ENCODE measurements at places on chromosomes 12 and 14. TPM values are rescaled to one million over a fixed set of nuclear protein-coding genes. Genes with fewer than 3 reads are reported as not detected.
A peak's percentile ranks its signal among the peaks of the same experiment; 100 is the strongest.

The PIWIL1 gene
- total RNA-seq = not detected

The BIN2 gene
- 59.1 TPM for total RNA-seq

The TMEM132C gene
- not detected for total RNA-seq

The DPPA3 gene
- total RNA-seq = not detected

The SRP54 gene
- total RNA-seq = 87.7 TPM

The PMCH gene
- total RNA-seq = not detected

The ANO4 gene
- total RNA-seq = not detected

The CATSPERB gene
- total RNA-seq = 0.65 TPM

The TFCP2 gene
- total RNA-seq = 32.0 TPM

The SYT1 gene
- total RNA-seq = not detected

The AQP5 gene
- total RNA-seq = not detected

The OR6C2 gene
- not detected for total RNA-seq

The LBHD2 gene
- not detected for total RNA-seq

GRCh38 chr14:104398656-104399055, 180.9 kb upstream of the C14orf180 start:
- DNase-seq = no peak

GRCh38 chr12:47094804-47095203, 15.0 kb upstream of the AMIGO2 start:
- DNase-seq = no peak

DNA sequence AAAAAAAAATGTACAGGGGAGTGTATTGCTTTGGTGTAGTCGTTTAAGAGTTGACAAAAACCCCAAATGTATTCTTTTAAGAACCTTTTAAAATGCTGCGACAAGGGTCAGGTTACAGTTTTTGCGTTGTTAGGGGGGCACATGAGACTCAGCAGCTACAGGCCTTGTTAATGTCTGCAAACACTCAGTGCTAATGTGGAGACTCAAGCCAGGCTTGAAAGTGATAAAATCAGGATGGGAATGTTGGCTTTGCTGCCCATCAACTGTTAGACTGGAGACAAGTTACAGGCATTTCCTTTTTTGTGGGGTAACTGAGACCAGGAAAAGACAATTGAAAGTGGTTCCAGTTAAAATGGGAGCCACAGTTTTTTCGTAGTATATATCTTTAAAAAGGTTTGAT, 84.8 kb downstream of the PRKCH start:
- DNase-seq = no peak

GRCh38 chr12:117034701-117035151, 64.5 kb downstream of the TESC start:
- no peak for DNase-seq

- no peak for DNase-seq
Observed at GRCh38 chr12:128442096-128442495, 175.1 kb downstream of the TMEM132C start.

GRCh38 chr14:63375769-63376168, 57.0 kb upstream of the GPHB5 start:
- no peak for DNase-seq

DNA sequence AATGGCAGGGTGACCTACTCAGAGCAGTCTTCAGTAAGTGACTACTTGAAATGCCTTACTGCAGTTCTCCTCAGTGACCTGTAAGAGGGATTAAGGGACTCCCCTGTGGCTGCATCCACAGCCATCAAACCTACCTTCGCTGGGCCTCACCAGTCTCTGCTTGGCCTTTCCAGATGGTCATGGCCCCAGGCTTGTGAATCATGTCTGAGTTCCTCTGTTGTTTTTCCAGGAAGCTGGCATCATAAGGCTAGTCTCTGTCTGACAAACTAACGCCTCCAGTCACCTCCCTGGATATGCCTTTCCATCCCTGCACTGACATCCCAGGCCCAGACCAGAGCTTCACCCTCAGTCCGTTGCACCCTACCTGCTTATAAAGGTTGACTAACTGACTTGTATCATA, 14.0 kb downstream of the RNASE2 start:
- DNase-seq = no peak

GRCh38 chr12:1994429-1995143, 9.7 kb downstream of the DCP1B start:
- DNase-seq = no peak

DNA sequence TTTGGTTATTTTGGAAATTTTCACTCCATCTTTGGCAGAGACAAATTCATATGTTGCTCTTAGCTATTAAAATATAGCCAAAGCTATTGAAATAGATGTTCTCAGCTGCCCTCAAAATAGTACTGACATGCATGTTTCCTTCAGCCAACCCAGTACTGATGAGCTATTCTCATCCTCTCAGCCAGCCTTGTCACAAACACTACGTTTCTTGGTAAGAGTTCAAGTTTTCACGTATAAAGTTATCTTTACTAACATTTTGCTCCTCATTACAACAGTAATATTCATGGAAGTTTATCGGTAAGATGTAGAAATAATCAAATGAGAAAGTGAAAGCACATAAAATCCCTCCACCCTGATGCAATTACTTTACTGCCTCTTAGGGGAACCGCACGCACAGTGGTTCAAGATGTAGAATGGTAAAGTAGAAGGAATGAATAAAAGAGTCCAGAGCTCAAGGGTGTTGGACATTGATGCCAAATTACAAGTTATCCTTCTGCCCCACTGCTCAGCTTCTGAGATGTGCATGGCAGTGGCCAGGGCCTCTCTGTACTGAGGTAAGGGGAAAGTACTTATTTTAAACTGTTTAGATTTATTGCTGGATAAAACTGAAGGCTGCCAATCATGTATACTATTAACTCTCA, 20.7 kb downstream of the GCH1 start:
- DNase-seq = peak; percentile 44

DNA sequence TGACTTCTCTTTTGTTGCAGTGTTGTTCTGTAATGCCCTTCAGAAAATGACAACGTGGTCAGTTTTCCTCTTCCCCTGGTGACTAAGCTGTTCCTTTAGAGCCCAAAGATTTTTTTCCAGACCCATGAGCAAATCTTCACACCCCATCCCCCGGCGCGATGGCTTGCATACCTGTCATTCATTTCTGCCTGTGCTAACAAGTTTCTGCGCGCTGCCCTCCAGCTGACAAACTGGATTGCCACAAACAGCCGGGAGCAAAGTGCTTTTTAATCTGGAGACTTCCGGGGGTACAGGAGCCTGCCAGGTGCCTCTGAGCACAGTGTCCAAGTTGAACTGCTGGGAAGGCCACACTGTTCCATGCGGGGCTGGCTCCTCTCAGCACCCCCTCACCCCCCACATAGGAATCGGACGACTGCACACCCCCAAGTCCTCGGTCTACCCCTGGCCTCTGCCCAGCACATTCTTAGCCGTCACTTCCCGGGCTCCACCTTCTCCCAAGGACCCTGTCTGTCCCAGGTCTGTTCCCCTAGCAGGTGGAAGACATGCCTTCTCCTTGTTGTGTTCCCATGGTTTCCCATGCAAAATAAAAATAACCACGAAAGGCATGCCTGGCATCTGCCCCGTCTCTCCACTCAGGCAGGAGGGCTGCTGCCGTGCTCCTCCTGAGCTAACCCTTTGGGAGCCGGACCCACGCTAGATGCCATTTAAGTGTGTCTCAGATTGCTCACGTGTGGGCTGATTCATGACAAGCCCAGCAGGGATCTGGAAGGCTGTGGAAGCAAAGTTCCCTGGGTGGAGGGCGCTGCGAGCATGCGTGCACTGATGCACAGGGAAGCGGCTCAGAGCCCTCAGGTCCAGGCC, 14.1 kb downstream of the RILPL1 start:
- peak; percentile 20 for DNase-seq

DNA sequence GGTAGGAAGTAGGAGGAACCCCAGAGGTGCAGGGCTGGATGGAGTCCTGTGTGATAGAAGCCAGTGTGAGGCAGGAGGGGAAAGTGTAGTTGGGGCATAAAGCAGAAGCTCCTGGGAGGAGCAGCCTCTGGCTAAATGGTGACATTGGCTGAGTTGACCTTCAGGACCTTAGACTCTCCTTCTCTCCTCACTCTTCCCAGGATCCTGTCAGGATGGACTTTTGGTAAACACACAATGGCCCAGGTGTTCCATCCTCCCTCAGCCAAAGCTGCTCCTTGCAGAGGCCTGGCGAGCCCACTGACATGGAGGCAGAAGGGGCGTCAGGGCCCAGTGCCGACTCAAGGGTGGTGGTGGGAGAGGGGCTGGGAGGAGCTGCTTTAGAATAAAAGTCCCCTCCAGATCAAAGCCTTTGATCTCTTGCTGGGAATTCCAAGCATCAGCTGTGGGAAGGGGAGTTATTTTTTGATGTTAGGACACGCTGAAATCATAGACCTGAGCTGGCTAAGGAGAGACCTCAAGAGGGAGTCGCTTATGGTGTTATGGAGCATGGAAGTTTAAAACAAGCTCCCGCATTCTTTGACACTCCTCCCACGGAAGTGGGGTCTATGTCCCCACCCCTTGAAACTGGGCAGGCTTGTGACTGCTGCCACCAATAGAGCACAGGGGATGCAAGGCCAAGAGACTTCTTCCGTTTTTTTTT, 44.1 kb downstream of the SMIM41 start:
- DNase-seq = no peak

DNA sequence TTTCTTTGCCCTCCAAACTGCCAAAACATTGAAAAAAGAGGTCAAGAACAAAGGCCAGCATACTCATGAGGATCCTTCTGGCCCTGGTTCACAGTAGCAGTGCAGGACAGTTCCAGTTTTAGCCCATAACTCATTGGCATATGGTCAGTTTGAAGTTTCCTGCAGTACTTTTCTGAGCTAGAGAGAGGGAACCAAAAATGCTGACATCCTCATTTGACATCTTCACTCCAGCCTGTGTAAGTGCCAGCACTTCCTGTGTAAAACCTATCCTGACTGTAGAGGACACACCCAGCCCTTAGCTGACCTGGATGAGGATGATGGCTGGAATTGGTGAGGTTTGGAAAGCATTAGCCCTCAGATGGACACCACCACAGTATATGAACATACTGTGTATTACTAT, 84.1 kb downstream of the FGD4 start:
- no peak for DNase-seq

- no peak for DNase-seq
Observed at GRCh38 chr12:53507603-53507885, 260 bp upstream of the NPFF start.

GRCh38 chr12:57011438-57012424, 4.6 kb downstream of the TAC3 start:
- peak; percentile 49 for DNase-seq

DNA sequence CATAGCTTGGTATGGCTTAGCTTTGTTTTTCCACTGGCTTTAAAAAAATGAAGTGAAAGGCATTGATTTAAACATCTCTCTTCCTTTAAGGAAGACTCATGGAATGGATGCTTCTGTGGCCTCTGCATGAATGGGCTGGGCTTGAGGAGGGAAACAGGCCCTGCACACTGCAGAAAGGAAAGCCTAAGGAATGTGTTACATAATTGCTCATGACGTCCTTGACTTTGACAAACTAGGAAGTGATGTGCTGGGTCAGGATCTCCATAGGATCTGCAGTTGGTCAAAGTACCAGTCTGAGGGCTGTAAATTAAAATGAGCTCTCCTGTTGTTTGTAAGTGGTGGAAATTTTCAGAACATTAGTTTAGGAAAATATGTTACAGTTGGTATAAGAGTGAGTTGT, 12.7 kb downstream of the SAMD4A start:
- DNase-seq = no peak

- no peak for DNase-seq
Observed at GRCh38 chr12:111806304-111806703, 35.7 kb upstream of the MAPKAPK5 start.

- no peak for DNase-seq
Observed at GRCh38 chr14:22786685-22787084, 20.2 kb downstream of the OXA1L start.

GRCh38 chr12:19681007-19681406, 241.7 kb downstream of the AEBP2 start:
- DNase-seq = no peak

- peak; percentile 52 for DNase-seq
Observed at GRCh38 chr14:100654814-100655740, 67.9 kb upstream of the BEGAIN start.

All from activated CD4-positive, alpha-beta memory T cell treated with anti-CD3 and anti-CD28 coated beads for 36 hours (primary cell).